ENCODE measurements at places on chromosomes 6 and 20.

DNA sequence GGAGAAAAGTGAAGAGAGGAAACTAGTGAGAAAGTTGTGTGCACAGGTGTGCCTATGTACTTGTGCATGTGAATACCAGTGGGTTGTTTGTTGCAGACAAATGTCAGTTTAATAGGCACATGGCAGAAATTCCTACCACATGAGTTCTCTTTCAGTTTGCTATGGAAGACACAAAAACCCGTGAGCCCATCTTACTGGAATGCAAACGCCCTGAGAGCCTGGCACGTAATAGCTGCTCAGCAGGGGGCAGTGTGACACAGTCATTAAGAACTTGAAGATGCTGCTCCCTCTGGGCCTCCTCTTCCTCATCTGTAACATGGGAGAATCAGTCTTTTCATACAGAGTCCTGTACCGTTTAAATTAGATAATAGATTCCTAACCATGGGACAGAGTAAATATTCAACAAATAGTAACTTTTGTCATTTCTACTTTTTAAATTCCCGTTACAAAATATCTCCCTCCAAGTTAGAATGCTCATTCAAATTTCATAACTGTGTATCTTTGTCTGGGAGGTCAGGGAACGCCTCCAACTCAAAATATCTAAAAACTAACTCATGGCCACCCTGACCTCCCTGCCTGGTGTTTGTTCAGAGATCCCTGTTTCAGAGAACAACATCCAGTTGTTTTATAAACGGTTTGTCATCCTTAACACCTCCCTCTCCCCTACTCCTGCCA, 802.9 kb downstream of the MAFB start:
- peak; percentile 40 for DNase-seq

DNA sequence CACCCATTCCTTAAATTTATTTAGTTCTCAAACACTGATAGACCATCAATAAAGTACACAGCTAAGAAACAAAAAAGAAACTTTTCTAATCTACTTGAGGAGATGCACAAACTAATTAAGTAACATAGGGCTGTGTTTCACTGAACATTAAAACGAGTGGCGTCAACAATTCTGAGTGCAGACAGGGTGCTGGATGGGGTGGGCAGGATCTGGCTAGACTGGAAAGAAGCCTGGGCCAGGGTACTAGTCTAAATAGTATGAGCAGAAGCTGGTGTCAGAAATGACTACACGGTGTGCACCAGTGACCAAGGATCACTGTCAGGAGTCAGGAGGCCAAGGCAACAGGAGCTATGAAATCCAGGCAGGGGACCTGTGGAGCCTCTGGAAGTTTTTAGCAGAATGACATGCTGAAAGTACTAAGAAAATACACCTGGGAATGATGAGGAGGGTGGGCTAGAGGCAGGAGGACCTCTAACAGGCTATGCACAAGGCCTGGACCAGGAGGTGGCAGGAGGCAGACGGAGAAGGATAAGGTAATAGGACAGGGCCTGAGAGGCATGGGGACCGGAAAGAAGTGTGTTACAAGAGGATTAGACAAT, 13.3 kb downstream of the ZBTB24 start:
- DNase-seq: no peak

- no peak for DNase-seq
Measured at GRCh38 chr6:2581011-2581410, 169.7 kb downstream of the MYLK4 start.

DNA sequence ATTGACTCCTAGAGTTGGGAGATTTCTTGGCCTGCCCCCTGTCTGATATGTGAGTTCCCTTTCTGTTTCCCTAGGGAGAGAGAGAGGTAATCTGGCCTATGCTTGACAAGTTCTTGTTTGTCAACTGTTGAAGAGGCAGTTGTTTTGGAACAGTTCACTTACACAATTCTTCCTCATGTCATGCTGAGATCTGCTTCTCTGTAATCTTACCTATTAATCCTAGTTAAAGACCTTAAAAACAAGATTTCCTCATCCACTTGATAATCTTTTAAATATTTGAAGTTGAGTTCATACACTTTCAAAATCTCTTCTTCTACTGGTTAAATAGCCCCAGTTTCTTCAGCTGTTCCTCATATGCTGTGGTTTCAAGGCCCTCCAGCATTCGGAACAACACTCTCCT, 89.9 kb downstream of the FIG4 start:
- no peak for DNase-seq

DNA sequence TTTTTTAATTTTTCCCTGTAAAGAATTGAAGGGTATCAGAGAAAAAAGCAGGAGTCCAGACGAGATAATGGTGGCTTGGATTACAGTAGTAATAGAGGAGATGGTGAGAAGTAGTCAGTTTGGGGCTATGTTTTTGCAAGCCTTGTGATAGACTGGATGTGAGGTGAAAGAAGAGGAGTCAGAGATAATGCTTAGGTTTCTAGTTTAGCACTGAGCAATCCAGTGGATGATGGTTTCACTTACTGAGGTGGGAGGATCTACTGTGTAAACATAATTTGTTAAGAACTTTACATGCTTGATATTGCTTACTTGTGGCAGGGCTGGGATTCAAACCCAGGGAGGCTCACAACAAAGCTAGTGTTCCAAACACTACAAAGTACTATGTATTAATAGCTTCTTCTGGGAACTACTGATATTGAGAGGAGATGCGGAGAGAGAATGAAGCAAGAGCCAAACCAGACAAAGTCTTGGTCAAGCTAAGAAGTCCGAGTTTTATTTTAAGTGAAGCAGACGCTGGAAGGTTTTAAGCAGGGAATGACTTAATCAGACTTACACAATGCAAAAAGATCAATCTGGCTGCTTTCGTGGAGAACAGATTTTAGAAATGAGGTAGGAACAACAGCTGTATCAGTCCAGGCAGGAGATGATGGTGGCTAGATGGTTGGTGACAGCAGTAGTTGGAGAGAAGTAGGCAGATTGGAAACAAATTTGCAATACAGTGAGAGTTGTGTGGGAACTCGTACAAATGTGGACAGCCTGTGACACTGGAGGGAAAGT, 58.0 kb downstream of the ZFAND3 start:
- DNase-seq: no peak

GRCh38 chr6:109506314-109506713, 23.3 kb upstream of the ZBTB24 start:
- DNase-seq: no peak

- DNase-seq: no peak
Measured at GRCh38 chr6:29961966-29962365, 19.6 kb downstream of the HLA-A start.

GRCh38 chr6:135955099-135955498, 103.6 kb downstream of the PDE7B start:
- DNase-seq: no peak
